ENCODE measurements at places on chromosomes 12 and 14.
A peak's percentile ranks its signal among the peaks of the same experiment; 100 is the strongest.

GRCh38 chr14:96167224-96168148, 37.2 kb upstream of the BDKRB2 start:
- no peak for DNase-seq

DNA sequence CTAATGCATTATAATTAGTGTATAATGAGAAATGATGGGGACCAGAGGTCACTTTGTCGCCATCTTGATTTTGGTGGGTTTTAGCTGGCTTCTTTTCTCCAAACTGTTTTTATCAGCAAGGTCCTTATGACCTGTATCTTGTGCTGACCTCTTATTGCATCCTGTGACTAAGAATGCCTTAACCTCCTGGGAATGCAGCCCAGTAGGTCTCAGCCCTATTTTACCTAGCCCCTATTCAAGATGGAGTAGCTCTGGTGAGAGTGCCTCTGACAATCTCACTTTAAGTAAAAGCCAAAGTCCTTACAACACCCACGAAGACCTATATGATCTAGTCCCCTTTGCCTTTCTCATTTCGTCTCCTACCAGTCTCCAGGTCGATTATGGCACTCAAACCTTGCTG, 28.3 kb upstream of the STRAP start:
- DNase-seq, result no peak

DNA sequence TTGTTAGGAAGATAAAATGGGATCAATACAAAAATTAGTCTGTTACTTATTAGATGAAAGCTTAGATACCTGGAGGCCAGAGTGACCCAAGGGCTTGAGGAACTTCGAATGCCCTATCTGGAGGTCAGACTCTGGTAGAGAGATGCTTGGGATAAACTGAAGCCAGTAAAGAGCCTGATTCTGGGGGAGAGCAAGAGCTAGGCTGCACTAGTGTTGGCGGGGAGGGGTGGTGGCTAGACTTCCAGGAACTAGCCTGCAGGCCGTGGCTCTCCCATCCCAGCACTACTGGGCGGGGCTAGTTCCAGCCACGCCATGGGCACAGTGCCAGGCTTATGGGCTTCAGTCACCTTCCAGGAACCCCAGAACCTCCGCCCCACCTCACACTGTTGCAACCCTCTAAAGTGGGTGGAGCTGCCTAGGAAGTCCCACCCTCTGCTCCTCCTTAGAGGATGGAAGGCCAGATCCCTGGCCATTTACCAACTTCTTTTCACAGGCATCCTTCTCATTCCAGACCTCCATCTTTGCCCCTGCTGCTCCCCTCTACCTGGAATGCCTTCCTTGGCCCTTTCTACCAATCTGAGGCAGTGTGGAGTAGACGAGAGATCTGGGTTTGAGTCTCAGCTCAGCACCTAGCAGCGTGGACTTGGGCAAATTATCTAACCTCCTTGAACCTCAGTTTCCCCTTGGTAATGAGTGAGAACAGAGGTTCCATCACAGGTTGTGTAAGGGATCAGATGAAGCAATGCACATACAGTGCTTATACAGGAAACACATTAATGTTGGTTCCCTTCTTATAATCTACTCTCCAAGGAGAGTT, 6.3 kb upstream of the NFE2 start:
- peak; percentile 97 for DNase-seq

- DNase-seq, result no peak
Measured at GRCh38 chr14:59705866-59706265, 129.3 kb upstream of the CCDC175 start.

DNA sequence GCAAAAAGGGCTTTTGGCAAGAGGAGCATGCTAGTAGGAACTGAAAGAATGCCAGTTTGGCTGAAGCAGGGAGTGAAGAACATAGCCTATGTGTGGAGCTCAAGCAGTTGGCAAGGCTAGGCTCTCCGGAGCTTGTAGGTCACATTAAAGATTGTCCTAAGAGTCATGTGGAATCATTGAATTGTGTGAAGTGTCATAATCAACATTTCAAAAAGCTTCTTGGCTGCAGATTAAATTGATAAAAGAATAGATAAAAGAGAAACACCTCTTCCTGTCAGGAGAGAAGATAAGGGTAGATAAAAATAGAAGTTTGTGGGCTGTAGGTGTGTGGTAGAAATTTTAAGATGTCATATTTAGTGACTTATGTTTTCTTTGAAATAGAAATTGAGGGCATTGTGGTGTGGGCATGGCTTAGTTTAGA, 36.1 kb downstream of the CPSF6 start:
- DNase-seq, result no peak
